ENCODE measurements at places on chromosomes 1 and 21.

DNA sequence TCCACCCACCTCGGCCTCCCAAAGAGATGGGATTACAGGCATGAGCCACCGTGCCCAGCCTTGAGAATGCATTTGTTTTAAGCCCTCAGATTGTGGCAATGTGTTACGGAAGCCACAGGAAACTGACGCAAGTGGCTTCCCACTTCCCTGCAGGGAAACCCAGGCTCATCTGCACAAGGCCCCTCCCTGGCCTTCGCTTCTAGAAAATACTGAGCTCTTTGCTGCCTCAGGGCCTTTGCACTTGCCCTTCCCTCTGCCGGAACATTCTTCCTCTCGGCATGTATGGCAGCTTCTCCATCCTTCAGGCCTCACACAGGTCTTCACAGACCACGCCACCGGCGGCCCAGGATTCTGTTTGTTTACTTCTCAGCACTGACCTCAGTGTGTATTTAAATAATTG, 137.0 kb upstream of the TMEM51 start:
- no peak for DNase-seq

DNA sequence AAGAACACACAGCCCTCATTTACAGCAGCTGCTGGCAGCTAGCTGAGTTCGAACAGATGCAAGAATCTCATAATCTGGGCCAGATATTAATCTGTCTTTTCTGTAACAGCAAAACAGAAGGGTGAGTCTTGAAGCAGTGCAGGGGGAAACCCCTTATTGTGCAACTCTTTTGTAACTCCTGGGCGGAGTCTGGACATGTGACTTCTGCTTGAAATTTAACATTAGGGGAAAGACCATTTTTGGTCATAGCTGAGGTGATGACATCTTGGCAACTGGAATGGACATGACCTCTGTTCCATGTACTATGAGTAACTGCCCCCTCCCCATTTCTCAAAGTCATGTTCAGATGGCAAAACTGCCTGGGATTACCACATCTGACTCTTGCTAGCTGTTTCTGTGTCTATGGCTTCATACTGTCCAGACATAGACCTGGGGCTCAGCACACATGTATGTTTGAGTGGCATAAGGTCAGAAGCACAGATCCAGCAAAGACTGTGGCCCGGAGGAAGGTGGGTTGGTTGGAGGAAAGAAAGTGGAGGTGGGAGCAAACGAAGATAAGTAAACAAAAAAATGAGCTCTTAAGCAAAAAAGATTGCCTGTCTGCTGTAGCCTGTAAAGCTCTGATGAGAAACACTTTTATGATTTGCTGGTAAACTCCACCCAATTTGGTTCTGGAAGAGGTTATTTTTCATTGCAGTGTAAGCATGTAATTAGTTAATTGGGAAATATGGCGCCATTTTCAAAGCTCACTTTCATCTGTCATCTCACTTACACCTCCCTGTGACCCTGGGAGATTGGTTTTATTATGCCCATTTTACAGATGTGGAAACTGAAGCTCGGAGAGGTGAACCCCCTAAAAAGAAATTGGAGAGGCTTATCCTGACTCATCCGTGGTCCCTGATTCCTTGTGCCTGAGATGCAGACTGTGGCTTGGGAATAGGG, 26.1 kb downstream of the ETS2 start:
- no peak for DNase-seq

DNA sequence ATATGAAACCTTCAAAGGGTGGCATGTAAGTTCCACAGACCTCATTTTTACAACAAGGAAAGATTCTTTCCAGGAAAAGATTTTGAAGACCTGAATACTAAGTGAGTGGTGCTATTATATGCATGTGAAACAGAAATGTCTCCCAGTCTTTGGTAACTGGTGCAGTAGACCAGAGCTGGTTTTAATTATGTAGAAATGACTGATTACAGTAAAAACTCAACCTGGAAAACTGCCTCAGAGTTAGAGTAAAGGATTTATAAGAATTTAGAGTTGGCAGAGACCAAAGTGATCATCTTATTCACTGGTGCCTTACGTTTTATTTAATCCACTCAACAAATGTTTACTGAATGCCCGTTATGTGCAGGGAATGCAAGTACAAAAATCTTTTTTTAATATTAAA, 30.2 kb upstream of the LRRC8D start:
- DNase-seq, result no peak

- no peak for DNase-seq
These were observed 219.0 kb upstream of the HOOK1 start for GRCh38 chr1:59595774-59596173.

DNA sequence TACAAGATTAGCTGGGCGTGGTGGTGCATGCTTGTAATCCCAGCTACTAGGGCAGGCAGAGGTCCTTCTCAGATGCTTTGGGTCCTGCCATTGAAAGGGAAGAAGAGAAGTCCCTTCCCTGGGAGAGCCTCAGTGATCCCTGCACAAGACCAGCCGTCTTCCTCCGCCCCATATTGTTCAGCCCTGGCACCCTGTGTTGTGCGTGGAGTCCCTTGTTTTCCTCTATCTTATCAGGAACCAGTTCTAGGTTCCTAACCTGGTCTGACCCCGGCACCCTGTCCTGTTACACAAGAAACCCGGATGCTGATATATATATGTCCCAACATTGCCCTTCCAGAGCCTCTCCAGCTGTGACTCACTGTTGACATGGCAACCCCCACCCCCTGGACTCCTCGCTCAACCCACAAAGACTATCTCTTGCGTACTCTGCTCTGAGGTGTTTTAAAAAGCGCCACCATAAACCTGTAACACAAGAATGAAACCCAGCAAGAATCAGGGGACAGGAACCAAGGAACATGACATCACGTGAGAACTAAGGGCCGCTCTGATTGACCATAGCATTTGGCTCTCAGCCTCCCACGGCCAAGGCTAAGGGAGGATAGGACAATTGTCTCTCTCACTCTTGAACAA, 4.8 kb downstream of the MX2 start:
- no peak for DNase-seq

GRCh38 chr1:151428068-151428467, 28.7 kb downstream of the PSMB4 start:
- DNase-seq, result no peak

GRCh38 chr1:224779536-224779935, 149.9 kb upstream of the DNAH14 start:
- no peak for DNase-seq

GRCh38 chr1:45304311-45305081, 22.2 kb upstream of the HPDL start:
- no peak for DNase-seq

Data from activated CD8-positive, alpha-beta memory T cell treated with anti-CD3 and anti-CD28 coated beads for 1 hour (primary cell).